CD8-positive, alpha-beta T cell (primary cell): ENCODE measurements at places on chromosomes 1 and 21.

DNA sequence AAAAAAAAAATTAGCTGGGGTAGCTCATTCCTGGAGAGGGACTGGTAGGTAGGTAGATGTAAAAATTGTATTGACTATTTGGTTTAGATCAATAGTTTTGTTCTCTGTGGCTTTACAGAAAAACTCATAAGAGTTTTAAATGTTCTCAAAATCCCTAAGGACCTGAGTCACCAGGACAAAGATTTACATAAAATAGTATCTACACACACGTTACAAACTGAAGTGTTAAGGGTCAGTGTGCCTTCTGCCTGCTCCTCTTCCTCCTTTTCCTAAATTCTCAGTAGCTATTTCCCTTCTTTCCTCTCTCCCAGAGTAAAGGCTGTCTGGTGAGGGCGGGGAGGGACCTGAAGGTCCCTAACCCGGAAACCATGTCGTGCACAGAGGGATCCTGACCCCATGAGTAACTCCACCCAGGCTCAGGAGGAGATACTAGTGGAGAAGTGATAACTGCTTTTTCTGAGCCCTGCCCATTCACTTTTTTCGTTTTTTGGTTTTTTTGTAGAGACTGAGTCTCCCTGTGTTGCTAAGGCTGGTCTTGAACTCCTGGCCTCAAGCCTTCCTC is 8.1 kb downstream of the PLEKHM2 start:
- DNase-seq: no peak

- no peak for DNase-seq
Measured at GRCh38 chr1:22959545-22960360, 12.9 kb downstream of the LACTBL1 start.

- DNase-seq: no peak
Measured at GRCh38 chr1:220455559-220455958, 72.4 kb upstream of the MARK1 start.

DNA sequence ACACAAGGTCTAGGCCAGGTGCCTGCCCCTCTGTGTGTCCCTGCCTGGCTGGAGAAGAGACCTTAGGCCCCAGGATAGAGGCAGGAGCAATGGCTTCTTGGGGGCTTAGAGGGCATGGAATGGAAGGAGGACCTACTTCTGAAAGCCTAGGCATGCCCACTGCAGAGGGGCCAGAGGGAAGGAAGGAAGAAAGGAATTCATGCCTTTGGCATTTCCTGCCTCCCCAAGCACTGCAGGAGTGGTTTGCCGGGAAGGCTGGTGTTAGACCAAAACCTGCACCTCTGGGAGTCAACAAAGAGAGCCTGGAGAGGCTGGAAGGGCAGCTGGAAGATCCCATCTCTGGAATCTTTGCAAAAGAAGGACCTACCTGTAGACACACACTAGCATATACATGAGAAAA is 50.7 kb upstream of the KCNE2 start:
- DNase-seq: no peak

DNA sequence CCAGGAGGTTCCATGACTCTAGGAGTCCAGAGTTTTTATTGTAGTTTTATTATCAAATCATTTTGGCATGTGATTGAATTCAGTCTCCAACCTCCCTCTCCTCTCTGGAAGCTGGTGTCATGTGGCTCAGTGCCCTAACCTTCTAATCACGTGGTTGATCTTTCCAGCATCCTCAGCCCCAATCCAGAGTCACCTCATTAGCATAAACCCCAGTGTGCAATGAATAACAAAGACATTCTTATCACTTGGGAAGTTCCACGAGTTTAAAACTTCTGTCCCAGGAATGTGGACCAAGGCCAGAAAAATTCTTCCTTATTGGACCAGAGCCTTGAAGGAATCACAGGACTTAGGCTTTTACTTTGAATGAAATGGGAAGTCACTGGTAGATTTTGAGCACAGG is 52.2 kb downstream of the KIRREL1 start:
- DNase-seq: no peak

GRCh38 chr1:235460770-235461169 is 43.5 kb downstream of the B3GALNT2 start:
- no peak for DNase-seq

DNA sequence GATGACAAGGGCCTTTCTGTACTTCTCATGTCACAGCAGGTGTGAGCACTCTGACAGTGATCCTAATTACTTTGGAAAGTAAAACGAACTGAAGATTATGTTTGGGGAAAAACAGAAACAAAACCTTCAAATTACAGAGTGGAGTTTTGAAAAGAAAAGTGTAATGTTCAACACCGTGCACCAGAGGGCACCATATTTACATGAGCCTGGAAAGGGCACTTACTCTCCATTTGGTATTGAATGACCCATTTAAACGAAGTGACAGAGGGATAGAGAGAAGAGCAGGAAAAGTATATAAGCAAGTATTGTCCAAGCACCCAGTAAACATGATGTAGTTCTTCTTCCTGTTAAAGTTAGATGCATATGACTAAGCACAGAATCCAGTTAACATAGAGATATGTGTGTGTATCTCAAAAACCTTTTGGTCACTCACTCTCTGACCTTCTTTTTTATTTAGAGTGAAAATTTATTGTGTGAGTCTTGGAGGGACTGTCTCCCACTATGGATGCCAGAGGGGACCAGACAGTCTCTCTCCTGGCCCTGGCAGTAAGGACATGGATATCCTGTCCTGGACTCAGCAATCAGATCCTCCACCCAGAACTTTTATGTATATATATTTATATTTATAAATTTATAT is 3.8 kb upstream of the RGSL1 start:
- no peak for DNase-seq

- no peak for DNase-seq
Measured at GRCh38 chr1:162689745-162690671, 57.7 kb downstream of the DDR2 start.

- DNase-seq: no peak
Measured at GRCh38 chr21:44377922-44378645, 24.7 kb downstream of the TRPM2 start.

DNA sequence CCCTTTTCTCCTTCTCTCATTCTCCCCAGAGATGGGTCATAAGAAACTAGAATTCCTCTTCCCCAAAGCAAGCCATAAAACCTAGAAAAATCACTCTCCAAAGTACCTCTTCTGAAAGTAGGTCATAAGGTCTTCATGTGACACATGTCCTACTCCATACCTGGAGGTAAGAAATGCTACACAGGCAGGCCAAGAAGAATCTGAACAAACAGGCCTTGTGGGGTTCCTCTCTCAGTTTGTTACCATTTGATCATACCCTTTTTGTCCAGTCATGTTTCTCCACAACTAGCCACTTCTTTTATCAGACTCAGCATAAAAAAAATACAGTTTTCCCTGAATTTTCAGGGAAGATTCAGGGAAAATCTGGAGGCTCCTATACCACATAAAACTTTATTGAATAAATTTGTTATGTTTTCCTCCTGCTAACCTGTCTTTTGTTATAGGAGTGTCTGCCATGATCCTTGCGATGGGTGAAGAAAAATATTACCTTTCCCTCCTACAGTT is 134.4 kb upstream of the LMO4 start:
- DNase-seq: no peak

GRCh38 chr1:7940745-7941436 is at the start of gene TNFRSF9:
Gene TNFRSF9, minus strand, starts transcription at chr1:7940839. Its CDS starts 845 bp downstream, at chr1:7939994.
- peak; percentile 58 for DNase-seq

DNA sequence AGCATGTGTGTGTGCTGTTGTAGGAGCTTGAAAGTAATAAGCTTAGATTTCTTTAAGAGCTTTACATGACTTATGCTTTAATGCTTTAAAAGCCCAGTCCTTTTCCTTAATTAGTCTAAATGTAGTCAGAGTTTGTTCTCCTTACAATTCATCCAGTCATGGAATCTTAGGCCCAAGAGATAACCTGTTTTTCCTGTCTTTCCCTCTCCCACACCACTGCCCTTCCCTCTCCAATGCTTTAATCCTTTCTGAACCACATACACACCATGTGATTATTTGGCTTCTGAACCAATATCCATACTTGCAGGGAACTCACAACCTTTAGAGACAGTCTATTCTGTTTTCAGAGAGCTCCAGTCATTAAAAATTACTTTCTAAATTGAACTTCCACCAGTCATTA is 37.6 kb downstream of the ALG6 start:
- DNase-seq: no peak

GRCh38 chr1:18021242-18021641 is 86.4 kb upstream of the IGSF21 start:
- no peak for DNase-seq

- DNase-seq: no peak
Measured at GRCh38 chr1:170407138-170407537, 124.8 kb upstream of the GORAB start.

DNA sequence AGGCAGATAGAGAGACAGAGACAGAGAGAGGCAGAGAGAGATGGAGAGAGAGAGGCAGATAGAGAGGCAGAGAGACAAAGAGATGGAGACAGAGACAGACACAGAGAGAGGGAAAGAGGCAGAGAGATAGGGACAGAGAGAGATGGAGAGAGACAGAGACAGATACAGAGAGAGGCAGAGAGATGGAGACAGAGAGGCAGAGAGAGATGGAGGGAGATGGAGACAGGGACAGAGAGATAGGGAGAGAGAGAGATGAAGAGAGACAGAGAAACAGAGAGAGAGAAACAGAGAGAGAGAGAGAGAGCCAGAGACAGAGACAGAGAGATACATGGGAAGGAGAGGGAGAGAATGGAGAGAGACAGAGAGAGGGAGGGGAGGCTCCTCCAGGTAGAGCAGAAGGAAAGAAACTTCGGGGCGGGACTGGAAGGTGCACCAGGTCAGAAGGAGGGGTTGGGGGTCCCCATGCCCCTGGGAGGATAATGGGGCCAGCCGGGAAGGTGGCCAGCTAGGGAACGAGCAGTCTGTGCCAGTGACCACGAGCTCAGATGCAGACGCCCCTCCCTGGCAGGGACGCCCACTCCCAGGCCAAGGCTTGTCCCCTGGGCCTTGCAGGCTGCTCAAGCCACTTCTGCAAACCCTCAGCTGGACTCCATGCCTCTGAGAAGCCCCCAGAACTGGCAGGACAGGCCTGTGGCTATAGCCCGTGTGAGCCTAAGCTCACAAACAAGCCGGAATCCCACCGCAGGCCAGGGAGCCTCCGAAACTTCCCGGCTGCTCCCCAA is 3.3 kb downstream of the FNDC10 start:
- DNase-seq: no peak

DNA sequence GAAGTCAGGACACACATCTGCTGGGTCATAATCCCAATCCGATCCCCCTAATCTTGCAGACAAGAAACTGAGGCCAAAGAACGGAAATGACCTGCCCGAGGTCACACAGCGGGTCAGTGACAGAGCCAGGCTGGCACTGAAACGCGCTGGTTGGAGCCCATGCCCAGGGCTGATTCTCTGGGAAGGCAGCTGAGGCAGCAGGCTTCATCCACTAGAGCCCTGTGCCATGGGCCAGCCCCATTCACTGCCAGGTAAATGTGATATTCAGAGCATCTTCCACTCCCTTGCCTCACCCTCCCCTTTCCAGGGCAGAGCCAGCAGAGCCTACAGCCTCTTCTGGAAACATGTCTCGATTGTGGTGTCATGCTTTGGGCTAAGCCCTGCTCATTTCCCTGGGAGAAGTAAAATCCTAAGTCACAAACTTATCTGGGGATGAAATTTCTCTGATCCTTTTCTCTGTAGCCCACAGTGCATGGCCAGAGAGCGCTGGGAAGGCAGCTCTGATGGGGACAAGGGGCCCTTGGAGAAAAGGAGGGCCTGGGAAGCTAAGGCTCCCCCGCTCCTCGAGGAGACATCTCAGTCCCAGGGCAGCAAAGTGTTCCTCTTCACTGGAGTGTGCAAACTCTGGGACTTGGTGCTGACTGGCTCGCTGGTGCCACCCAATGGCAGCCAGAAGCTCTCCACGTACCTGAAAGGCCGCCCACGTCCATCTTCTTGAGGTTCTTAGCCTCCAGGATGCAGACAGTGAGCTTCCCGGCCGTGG is 110.4 kb downstream of the SYT2 start:
- no peak for DNase-seq

DNA sequence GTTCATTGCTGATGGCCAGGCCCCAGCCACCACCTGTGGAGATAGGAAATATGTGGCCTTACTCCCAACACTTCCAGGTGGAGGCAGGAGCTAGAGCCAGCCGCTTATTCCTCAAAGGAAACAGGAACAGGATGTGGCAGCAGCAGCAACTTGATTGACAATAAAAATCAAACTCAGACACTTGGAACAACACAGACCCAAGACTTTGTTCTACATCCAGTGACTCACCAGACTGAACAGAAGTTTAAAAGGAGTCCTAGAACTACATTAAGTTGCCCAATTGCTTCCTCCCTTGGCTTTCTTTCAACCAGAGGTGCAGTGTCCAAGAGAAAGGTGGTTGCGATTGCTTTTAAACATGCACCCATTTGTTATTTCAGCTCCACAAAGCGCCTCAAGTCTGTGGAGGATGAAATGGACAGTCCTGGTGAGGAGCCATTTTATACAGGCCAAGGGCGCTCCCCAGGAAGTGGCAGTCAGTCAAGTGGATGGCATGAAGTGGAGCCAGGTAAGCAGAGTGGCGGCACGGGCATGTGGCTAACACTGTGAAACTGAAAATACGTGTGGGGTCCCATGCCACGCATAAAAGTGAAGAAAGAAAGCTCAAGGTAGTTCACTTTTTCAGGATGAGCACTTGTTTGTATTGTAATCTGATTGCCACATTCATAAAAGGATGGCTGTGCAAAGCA is 276.6 kb downstream of the NFIA start:
- DNase-seq: no peak

DNA sequence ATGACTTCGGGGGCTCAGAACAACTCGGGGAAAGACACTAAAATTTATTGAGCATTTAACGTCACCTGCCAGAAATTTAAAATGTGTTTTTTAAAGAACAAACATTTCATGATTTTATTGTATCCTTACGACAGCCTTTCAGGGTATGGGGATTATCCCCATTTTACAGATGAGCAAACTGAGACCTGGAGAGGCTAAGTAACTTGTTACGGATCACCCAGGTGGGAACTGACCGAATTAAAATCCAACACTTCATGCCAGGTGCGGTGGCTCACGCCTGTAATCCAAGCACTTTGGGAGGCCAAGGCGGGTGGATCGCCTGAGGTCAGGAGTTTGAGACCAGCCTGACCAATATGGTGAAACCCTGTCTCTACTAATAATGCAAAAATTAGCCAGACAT is 50.9 kb downstream of the DISC1 start:
- no peak for DNase-seq

- DNase-seq: no peak
Measured at GRCh38 chr1:198107091-198107501, 49.7 kb upstream of the NEK7 start.

GRCh38 chr1:32960819-32961355 is 3.7 kb downstream of the RNF19B start:
- no peak for DNase-seq

- no peak for DNase-seq
Measured at GRCh38 chr1:156376146-156376545, 7.1 kb downstream of the RHBG start.

- no peak for DNase-seq
Measured at GRCh38 chr1:231422798-231423309, 767 bp upstream of the EGLN1 start.
